ENCODE measurements at places on chromosomes 1 and 21.

DNA sequence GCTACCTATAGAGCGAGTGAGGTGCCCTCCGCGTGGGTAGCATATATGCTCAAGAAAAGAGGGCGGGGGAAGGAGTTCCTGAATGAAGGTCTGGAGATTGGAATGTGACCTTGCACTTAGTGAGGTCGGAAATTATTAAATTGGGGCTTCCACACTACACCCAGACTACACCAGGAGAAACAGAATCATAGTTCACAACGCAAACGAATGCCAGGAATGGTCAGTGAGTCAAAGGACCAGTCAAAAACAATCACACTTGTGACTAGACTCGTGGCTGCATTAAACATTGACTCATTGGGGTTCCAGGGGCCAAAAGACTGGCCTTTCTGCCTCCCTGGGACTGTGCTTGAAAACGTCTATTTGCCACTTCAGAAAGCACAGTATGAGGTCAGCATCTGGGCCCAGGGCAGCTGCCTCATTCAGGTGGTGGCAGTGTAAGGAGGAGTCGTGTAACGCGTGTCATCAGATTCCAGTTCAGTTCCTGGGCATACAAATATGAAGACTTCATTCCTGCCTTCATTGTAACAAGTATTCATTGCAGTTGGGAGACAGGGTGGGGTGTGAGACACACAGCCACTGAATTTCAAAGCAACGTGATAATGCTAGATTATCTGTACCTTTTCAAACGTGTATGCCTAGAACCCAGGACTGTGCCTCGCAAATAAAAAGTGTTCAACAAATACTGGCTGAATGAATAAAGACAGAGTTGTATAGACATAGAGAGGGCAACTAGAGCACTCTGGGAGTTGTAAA lies at the start of gene YOD1:
YOD1 (minus strand) TSS at position 18 of the 753 bp plus-strand sequence. CDS start 178 bp downstream, outside the sequence.
- H3K36me3 ChIP-seq: peaks cover 8% of the 10 kb centered on the region
- H3K27ac ChIP-seq: peak within 1 kb of the TSS; percentile 50
- no peaks in the 10 kb centered on the region for H3K27me3 ChIP-seq
- peaks cover 33% of the 10 kb centered on the region for H3K4me1 ChIP-seq

- H3K27me3 ChIP-seq: no peaks in the 10 kb centered on the region
- H3K27ac ChIP-seq: no peak overlapping the region
- no peaks in the 10 kb centered on the region for H3K36me3 ChIP-seq
- DNase-seq: no peak
Observed at GRCh38 chr1:36479505-36480051, 3.1 kb downstream of the CSF3R start.

DNA sequence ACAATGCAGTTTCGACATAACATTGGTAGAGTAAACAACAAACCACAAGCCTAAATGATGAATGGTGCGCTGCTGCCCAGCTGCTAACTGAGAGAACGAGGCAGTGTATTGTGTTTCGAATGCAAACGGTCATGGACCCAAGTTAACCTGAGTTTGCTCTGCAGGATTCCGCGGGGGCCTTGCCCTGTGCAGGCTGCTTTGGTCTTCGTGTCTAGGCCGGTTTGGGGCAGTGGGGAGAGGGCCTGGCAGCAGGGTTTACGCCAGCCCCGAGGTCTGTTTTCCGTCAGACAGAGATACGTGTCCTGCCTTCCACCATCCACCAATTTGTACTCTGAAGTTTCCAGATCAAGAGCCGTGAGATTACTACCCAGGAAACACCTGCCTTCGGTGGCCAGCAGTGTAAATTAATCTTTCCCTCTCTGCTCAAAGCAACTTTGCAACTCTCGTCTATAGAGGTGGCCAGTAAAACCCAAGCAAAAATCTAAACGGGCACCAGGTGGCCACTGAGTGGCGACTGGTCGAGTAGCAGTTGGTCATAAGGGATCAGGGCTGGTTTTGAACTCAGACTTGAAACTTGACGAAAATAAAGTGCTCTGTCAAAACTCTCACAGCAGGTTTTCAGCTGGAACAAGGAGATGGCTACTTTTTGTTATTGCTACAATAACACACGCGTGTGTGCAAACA lies 6.3 kb upstream of the PRDM15 start:
- no peaks in the 10 kb centered on the region for H3K27me3 ChIP-seq
- H3K36me3 ChIP-seq: no peaks in the 10 kb centered on the region
- peak overlapping the region; percentile 51 for H3K27ac ChIP-seq
- H3K4me1 ChIP-seq: 0 out of 2 replicates have a peak, but pooled peaks cover 3% of the 10 kb centered on the region
- peak; percentile 56 for DNase-seq

DNA sequence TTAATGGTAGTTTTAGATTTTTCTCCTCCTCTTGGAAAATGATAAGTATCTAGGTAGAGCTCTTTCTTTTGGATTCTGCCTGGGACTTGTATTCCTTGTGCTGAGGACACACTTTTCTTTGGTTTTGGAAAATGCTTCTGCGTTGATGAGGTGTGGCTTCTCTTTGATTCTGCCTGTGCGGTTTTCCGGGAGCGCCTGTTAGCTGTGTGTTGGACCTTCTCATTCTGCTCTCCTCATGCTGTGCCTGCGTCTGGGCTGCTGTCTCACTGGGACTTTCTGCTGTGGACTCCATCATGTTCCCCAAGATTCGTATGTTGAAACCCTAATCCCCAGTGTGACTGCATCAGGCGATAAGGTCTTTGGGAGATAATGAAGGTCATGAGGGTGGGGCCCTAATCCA lies 21.0 kb downstream of the C1orf174 start:
- H3K36me3 ChIP-seq: no peaks in the 10 kb centered on the region
- no peaks in the 10 kb centered on the region for H3K27me3 ChIP-seq
- no peak overlapping the region for H3K27ac ChIP-seq
- DNase-seq: no peak

- H3K4me3 ChIP-seq: no peak overlapping the region
- H3K27me3 ChIP-seq: peaks cover 56% of the 10 kb centered on the region
- no peaks in the 10 kb centered on the region for H3K4me1 ChIP-seq
- peak; percentile 29 for DNase-seq
Observed at GRCh38 chr21:43273708-43274021, 104.9 kb downstream of the CRYAA start.

DNA sequence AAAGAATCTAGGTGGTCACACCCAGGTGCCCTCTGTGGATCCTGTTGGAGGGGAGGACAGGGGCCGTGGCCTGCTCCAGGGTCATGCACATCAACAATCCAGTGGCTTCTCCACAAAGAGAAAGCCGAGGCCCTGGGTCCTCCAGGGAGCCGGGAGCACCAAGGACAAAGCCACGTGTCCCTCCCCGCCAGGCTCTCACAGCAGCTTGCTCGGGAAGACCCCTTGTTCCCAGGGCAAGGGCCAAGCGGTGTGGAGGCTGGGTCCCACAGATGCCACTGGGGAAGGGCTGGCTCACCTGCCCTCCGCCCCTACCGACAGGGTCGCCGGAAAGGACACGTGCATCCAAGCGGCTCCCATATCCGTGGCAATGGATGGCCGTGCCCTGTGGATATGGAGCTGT lies 192.9 kb upstream of the VAMP3 start:
- H3K4me3 ChIP-seq: no peak overlapping the region
- H3K27me3 ChIP-seq: peaks cover 94% of the 10 kb centered on the region
- H3K27ac ChIP-seq: no peak overlapping the region
- no peak for DNase-seq
- no peaks in the 10 kb centered on the region for H3K36me3 ChIP-seq

GRCh38 chr21:37843191-37843590 lies 73.1 kb downstream of the KCNJ6 start:
- DNase-seq: no peak
- H3K27me3 ChIP-seq: no peaks in the 10 kb centered on the region
- H3K4me1 ChIP-seq: no peaks in the 10 kb centered on the region
- no peak overlapping the region for H3K27ac ChIP-seq
- H3K36me3 ChIP-seq: no peaks in the 10 kb centered on the region
- no peak overlapping the region for H3K4me3 ChIP-seq

DNA sequence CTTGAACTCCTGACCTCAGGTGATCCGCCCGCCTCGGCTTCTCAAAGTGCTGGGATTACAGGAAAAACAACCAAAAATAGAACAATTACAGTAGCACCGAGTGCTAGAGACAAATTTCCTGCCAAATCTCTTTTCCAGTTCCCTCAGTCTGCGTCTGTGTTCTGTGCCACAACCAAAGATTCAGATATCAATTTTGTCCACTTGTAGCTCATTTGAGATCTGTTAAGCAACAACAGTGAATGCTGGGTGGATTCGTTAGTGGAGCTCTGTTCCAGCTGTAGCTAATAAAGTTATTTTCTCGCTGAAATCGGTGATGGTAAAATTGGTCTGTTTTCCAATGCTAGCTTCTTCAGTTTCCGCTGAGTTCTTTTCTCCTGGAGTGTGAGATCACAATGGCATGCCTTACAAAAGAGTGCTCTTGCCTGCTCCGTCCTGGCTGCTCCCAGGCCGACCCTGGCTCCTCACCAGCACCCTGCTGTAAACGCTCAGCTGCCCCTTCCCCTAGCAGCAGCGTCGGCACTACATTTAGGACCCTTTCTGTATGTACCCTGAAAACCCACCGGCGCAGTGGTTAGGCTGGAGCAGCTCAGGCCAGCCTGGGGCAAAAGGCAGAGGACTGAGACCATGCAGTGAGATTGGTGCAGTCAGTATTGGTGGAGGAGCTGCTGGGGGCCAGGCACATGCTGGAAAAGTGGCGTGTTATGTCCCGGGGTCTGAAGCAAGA lies 395.4 kb downstream of the KIF26B start:
- no peaks in the 10 kb centered on the region for H3K36me3 ChIP-seq
- H3K4me1 ChIP-seq: peaks cover 4% of the 10 kb centered on the region
- no peak for DNase-seq
- H3K27me3 ChIP-seq: peaks cover 6% of the 10 kb centered on the region

DNA sequence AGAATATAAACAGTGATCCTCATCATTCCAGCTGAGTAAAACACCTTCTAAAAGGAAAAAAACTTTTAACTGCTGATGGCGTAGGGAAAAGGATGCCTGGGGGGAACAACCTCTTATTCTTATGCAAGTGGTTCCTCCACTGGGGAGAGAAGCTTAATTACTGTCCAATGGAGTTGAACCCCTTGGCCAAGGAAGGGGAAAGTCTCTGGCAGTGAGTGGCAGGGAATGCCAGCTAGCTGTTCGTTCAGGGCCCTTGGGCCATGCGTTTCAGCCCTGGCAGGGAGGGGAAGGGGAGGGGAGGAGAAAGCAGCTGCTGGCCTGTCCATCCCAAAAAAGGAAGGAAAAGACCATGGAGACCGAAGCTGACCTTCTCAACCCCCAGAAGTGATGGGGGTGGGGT lies 22.6 kb upstream of the SYCP1 start:
- no peaks in the 10 kb centered on the region for H3K27me3 ChIP-seq
- no peak for DNase-seq
- no peaks in the 10 kb centered on the region for H3K36me3 ChIP-seq
- H3K4me1 ChIP-seq: no peaks in the 10 kb centered on the region
- H3K4me3 ChIP-seq: no peak overlapping the region

DNA sequence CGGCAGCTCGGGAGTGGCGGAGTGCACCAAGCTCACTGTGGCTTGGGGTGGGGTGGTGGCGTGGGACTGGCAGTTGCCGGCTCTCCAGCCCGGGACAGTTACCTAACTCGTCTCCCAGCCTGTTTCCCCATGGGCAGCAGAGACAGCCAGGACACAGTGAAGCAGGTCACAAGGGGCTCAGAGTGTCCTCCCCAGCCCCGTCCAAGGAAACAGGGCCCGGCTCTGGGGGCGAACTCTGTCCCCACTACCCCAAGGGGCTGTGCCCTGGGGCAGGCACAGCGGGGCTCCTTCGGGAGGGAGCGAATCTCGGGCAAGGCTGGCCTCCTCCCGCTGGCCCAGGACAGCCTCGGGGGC lies 759 bp downstream of the GPR157 start:
- H3K36me3 ChIP-seq: no peaks in the 10 kb centered on the region
- no peak for DNase-seq
- no peak overlapping the region for H3K27ac ChIP-seq
- peaks cover 21% of the 10 kb centered on the region for H3K27me3 ChIP-seq

DNA sequence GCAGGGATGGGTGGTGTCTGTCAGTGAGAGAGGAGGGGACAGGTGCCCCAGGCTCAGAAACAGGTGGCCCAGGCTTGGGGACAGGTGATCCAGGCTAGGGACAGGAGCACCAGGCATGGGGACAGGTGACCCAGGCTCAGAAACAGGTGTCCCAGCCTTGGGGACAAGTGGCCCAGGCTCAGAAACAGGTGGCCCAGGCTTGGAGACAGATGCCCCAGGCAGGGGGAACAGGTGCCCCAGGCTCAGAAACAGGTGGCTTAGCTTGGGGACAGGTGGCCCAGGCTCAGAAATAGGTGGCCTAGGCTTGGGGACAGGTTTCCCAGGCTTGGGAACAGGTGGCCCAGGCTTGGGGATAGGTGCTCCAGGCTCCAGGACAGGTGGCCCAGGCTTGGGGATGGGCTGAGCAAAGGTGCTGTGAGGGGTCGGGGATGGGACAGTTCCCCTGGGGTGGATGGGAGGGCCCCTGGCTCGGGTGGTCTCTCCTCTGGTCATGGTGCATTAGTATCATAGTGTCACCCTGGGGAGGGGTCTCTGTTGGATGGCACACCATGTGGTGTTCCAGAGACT lies 87.7 kb upstream of the C1orf174 start:
- H3K27me3 ChIP-seq: peaks cover 58% of the 10 kb centered on the region
- H3K36me3 ChIP-seq: no peaks in the 10 kb centered on the region
- no peaks in the 10 kb centered on the region for H3K4me1 ChIP-seq
- no peak for DNase-seq

DNA sequence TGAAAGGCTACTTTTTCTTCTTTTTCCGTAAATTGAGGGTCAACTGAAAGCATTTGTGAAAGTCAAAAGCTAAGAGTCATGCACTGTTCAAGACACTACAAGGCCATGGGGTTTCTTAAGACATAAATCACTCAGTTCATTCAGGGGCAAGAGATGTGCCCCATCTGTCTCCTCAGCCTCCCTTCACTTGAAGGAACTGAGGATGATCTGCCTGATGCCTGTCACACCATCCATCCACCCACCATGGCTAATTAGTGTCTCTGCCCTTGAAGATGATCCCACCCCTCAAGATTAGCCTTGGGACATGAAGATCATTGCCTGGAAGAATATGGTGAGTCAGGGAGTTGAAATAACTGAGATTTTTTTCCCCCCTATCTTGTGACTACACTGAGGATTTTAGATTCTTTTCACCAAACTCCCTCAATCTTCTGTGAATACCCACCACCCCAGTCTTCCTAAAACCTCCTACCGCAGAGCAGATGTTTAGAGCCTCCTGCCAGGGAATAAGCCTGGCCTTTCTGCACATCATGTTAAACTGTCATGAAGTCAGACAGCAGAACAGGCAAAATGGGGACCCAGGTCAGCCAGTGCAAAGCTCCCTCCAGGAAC lies 88.6 kb upstream of the LMO4 start:
- H3K4me3 ChIP-seq: no peak overlapping the region
- H3K4me1 ChIP-seq: no peaks in the 10 kb centered on the region
- H3K27me3 ChIP-seq: no peaks in the 10 kb centered on the region
- H3K36me3 ChIP-seq: no peaks in the 10 kb centered on the region

- no peaks in the 10 kb centered on the region for H3K4me1 ChIP-seq
- H3K36me3 ChIP-seq: no peaks in the 10 kb centered on the region
- no peak overlapping the region for H3K4me3 ChIP-seq
- no peaks in the 10 kb centered on the region for H3K27me3 ChIP-seq
Observed at GRCh38 chr1:92441697-92442342, 44.9 kb downstream of the GFI1 start.

All from MM.1S (cell line).